GM23338 (cell line): ENCODE measurements at places on chromosomes 6 and 20. TPM values are rescaled to one million over a fixed set of nuclear protein-coding genes. Genes with fewer than 3 reads are reported as not detected.

DNA sequence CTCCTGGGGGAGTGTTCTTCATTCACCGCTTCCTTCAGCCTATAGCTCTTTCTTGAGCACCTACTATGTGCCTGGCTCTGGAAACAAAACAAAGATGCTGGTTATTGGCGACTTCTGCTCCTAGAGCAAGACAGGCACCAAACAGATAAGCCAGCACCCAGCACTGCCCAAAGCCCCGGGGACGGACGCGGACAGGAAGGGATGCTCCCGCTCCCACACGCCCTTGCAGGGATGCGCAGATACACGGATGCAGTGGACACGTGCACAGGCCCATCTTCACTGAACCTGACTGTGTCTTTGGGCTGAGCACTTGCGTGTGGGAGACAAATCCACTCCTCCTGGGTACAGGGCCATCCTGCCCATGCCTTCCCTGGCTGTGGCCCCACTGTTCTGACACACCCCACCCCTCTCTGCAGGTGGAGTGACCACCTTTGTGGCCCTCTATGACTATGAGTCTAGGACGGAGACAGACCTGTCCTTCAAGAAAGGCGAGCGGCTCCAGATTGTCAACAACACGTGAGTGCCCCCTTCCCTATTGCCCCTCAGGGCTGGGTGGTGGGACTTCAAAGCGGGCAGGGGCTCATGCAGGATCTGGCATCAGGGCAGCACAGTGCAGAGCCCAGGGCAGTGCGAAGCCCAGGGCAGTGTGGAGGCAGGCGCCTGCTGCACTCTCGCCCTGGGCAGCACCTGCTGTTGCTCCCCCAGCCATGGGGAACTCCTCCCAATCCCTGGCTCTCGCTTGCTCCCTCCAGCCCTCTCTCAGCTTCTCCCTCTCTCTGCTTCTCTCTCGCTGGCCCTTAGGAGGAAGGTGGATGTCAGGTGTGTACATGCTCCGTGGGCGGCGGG lies 39.9 kb downstream of the SRC start:
- DNase-seq, result no peak
- no peaks in the 10 kb centered on the region for H3K36me3 ChIP-seq
- H3K4me3 ChIP-seq, result no peak overlapping the region

DNA sequence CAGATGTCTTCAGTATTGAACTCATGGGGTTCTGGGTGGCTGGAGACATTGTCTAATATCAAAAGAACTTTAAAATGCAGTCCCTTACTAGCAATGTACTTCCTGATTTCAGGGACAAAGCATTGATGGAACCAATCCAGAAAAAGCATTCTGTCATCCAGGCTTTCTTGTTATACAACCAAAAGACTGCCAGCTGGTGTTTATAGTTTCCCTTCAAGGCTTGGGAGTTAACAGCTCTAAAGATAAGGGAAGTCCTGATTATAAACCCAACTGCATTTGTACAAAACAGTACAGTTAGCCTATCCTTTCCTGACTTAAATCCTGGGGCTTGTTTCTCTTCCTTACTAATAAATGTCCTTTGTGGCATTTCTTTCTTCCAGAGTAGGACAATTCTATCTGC lies 160.0 kb downstream of the COL21A1 start:
- no peaks in the 10 kb centered on the region for H3K27me3 ChIP-seq
- H3K4me1 ChIP-seq, result peaks cover 7% of the 10 kb centered on the region; the same call in 1 of the 2 replicates
- no peak for DNase-seq
- H3K36me3 ChIP-seq, result no peaks in the 10 kb centered on the region

DNA sequence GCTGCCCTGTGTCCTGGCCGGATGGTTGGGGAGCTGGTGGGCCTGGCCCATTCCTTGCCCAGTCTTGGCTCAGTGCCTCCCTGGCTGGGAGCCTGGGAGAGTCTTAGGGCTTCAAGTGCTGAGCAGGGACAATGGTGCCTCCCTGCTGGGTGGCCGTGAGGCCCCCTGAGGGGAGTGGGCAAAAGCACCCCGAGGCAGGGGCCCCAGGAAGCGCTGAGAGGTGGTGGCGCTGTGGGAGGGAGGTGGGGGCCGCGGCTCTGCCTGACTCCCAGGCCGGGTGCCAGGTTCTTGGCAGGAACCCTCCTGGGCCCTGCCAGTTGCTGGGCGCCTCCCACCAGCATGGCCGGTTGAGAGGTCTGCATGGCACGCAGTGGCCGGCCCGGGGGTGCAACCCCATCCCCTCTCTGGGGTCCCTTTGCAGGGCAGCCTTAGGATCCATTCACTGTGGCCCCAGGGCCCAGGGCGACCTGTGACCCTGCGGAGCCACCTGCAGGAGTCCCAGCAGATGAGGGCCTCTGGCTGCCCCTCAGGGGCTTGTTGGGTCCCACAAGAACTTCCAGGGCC lies 9.2 kb upstream of the RPS21 start:
- no peak for DNase-seq
- H3K36me3 ChIP-seq, result no peaks in the 10 kb centered on the region
- no peaks in the 10 kb centered on the region for H3K27me3 ChIP-seq
- H3K4me1 ChIP-seq, result peaks cover 14% of the 10 kb centered on the region

Gene RGS17
- 8.3 and 12.1 TPM in 2 replicates for total RNA-seq

GRCh38 chr6:14016935-14017625 lies 92.3 kb downstream of the RNF182 start:
- no peaks in the 10 kb centered on the region for H3K36me3 ChIP-seq
- H3K27ac ChIP-seq, result no peak overlapping the region; the same call in 1 of the 2 replicates
- no peaks in the 10 kb centered on the region for H3K27me3 ChIP-seq
- H3K4me1 ChIP-seq, result peaks cover 24% of the 10 kb centered on the region

Gene PCMT1
- 161 and 168 TPM in 2 replicates for total RNA-seq
